Stromal cell of bone marrow (primary cell): ENCODE measurements at places on chromosomes 2 and 18.

DNA sequence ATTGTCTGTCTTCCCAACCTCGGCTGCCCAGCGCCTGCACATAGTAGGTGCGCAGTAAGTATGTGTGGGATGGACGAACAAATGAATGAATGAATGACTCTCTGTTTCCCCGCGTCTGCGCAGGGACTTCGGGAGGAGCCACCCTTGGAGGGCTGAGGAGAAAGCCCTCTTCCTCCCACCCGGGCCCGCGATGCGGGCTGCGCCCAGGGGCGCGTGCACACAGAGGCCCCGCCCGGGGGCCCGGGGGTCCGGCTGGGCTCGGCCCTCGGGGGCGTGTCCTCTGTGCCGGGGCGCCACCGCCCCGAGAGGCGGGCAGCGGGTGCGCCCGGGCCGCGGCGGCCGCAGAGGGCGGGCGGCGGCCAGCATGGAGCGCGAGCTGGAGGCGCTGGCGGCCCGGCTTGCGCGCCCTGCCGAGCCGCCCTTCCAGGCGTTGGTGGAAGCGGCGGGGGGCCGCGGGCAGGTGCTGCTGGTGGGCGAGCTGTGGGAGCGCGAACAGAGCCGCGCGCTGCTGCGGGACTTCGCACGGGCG is at the start of gene C2orf72:
TSS of gene C2orf72 (plus strand) at position 322 of the 529 bp plus-strand sequence. CDS start at position 365, 43 bp downstream.
- no peak for DNase-seq

GRCh38 chr2:40480073-40480472 is 28.2 kb upstream of the SLC8A1 start:
- no peak for DNase-seq

GRCh38 chr2:226213717-226214116 is 585.9 kb downstream of the IRS1 start:
- peak; percentile 72 for DNase-seq

DNA sequence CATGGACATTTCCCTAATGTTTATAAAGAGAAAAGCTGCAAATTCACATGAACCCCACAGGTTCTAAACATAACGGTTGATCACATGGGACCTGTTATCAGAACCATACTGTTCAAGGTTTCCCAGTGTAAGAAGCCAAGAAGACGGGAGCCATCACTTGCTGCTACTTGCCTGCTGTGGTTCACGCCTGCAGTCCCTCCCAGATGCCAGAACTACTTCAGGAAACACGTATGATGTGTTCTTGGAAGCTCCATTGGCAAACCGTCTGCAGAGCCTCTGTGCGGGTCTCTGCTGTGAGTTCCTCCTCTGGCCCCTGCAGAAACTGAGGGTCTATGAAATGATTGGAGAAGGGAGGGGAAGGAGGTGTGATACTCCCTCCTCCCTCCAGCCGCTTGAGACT is 75.2 kb downstream of the CABLES1 start:
- DNase-seq: no peak
